ENCODE measurements at places on chromosomes 16 and 17.
A peak's percentile ranks its signal among the peaks of the same experiment; 100 is the strongest.

- no peak for DNase-seq
Measured at GRCh38 chr17:62619417-62620155, 7.9 kb upstream of the MRC2 start.

- no peak for DNase-seq
Measured at GRCh38 chr17:7910281-7910680, 5.8 kb downstream of the RNF227 start.

GRCh38 chr16:12972246-12972645 is 70.8 kb downstream of the SHISA9 start:
- no peak for DNase-seq

DNA sequence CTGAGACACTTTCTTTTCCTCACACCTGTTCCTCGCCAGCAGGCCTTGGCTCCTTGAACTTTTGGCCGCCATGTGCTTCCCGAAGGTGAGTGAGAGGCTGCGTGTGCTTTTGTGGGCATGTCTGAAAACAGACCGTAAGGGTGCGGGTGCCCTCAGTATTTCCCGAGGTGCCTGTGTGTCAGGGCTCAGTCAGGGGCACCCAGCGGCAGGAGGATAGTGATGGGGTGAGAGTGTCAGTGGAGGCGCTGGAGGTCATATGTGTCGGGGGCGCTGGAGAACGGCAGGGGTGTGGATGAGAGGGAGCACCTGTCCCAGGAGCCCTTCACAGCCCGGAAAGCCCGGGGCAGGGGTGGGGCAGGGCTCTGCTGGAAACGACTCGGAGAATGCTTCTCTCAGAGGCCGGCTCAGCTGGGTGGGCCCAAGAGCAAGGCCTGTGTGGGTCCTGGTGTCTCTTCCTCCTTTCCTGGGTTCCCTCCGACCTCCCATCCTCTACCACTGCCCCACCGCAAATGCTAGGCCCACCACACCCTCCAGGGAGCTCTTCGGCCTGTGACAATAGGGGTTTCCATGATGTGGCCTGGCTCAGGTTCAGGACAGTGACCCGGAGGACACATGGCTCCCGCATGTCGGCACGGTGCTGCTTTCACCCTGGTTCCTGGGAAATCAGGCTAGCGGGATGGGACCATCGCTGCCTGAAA is 451 bp downstream of the IL32 start:
- DNase-seq = no peak

DNA sequence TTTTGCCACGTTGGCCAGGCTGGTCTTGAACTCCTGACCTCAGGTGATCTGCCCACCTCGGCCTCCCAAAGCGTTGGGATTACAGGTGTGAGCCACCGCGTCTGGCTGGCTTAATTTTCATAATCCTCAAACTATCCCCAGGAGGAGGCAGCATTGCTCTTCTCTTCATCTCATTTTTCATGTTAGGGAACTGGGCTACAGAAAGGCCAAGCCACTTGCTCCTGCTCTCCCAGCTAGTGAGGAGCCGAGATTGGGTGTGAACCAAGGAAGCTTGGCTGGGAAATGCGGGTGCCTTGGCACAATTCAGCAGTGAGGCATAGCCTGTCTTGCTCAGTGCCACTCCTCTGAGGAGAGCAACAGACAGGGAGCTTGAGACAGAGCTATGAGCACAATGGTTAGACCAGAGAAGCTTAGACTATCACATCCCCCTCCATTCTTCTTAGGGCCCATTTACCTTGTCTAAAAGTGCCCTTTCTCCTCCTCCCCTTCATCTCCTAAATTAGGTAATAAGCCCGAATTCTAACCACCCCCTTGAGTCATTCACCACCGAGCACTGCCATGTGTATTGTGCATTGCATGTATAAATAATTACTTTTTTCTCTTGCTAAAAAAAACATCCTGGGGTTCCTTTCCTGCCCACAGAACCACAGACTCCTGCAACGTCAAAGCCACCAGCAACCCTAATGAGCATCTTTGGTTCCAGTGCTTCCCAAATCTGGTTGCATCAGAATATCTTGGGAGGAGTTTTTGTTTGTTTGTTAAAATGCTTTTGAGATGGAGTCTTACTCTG is 20.0 kb upstream of the KIF19 start:
- DNase-seq = peak; percentile 17

DNA sequence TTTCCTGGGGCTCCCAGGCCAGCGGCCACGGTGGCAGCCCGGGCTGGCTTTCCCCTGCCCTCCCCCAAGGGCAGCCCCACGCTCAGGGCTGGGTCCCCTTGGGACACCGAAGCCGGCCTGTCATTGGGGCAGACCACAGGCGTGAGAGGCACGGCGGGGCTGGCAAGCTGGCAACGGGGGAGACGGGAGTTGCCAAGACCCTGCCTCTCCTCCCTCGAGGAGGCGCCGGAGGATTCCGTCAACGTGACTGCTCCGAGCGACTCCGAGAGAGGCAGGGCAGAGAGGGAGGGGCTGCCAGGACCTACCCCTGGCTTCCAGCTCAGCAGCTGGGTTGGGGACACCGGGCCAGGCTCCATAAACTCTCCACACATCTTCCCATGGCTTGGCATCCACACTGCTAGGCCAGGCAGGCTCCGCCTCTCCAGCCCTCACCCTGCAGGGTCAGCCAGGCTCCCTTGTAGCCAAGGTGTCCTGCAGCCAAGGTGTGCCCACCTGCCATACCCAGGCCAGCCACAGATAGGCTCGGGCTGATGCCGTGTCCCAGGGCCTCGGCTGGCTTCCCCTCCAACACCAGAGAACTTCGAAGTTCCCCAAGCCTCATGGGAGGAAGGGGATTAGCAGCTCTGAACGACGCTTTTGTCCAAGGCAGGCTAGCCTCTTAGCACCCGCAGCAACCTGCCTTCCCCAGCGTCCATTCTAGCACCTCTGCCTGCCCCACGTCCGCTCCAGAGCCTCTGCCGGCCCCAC is 25.5 kb downstream of the TIMM22 start:
- no peak for DNase-seq

- no peak for DNase-seq
Measured at GRCh38 chr17:10116267-10116666, 82.1 kb downstream of the GAS7 start.

DNA sequence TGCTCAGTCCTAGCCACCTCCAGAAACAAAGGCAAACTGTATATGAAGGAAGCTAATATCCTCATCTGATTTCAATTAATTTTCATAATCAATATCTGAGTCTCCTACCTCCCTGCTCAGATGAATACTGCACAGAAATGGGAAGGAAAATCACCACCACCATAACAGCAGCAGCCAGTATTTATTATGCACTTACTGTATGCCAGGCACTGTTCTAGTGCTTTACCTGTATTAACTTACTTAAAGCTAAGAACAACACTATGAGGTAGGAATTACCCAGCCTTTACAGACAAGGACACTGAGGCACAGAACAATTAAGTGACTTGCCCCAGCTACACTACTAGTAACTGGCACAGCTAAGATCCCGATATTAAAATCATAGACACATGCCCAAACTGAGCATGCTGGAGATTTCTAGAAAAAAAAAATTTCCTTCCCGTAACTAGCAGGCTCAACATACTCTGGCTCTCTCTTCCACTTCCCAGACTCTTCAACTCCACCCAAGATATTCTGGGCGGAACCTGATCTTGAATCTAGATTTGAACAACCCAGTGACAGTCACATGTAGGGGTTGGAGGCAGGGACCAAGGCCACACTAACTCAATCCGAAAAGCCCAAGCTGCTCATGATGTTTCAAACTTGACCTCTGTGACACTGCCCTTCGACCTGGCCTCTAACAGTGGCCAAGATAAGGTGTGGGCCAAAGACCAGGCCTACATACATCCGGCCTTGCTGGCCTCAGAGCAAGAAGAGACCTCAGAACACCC is 3.9 kb downstream of the TRIM25 start:
- DNase-seq = no peak

DNA sequence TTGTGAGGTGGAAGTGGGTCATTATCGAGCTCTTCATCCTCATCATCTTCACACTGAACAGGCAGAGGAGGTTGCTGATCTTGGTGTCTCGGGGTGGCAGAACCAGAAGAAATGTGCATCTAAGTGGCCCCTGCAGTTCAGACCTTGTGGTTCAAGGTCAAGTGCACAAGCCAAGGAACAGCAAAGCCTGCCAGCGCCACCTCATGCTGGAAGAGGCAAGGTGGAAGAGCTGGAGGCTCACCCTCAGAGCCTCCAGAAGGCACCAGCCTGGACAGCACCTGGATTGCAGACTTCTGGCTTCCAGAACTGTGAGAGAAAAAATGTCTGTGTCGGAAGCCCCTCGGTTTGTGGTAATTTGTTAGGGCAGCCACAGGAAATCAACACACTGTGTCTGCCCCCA is 32.7 kb downstream of the IFT140 start:
- no peak for DNase-seq

DNA sequence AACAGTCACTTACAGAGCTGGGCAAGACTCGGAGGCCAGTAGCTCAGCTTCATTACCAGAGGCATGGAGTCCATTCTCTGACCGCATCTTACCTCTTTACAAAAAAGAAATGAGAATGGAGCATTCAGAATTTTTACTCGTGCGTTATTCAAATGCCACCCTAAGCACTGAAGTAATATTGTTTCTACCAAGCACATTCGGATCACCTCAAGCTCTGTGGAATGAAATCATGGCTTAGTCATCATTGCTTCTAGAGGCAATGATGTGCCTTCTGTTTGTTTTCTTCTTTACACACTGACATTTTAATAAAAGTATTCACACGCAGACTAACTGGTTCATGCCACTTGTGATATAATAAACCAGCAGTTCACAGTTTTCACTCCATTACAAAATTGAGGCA is 206.8 kb downstream of the PHKB start:
- no peak for DNase-seq

DNA sequence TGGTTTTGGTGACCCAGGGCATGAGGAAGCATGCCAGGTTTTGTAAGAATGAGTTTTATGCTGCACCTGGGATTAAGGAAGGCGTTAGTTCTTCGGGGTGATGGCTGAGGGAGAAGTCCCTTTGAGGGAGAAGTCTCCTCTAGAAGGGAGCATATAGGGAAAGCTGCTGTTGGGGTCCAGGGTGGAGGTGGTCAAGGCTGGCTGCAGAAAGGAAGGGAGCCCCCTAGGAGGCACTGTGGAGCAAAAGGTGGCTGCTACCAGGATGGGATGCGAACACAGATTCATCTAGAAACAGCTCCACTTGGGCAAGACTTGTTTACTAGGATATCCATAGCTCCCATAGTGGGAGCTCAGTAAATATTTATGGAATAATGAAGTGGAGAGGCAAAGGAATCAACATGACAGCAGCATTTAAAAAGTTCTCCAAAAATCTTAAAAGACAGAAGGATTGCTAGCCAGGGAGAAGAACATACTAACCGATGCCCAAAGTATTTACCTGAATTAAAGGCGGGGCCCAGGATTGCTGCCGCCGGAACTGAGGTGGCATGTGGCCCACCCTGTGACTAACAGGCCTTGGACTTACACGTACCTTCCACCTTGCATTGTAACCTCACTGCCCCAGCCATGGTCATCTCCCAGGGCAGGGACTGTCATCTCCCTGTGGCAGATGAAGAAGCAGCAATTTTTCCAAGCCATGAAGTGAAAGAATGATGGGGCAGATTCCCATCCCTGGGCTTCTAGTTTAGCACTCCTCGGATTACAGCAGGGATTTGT is 7.1 kb upstream of the LPCAT2 start:
- DNase-seq = no peak

DNA sequence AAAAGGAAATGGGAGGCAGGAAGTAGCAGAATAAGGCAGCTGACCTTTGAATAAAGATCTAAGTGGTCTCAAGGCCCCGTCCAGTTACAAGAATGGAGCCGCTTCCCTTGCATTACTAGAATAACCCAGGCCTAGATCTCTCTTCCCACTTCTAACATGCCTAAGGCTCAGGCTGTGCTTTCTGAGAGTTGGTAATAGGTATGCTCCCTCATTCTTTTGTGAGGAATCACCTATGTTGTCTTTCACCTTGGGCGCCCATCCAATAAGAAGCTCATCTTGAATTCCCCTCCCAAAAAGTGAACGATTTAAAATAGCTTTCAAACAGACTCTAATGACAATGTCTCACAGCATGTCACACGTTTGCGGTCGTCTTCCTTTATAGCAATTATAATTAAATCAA is 101.2 kb downstream of the KCNJ2 start:
- peak; percentile 79 for DNase-seq

DNA sequence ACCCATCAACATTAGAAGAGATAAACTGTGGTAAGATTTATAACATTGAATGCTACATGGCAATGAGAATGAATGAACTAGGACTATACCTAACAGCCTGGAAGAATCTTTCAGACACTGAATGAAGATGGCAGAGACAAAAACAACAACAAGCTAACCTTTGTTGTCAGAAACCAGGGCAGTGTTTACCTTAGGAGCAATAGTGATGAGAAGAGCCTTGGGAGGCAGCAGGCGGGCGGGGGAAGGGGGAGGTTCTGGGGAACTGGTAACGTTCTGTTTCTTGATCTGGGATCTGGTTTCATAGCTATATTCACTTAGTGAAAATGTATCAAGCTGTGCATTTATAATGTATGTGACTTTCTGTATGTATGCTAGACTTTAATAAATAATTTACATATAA is 139.0 kb upstream of the TNRC6C start:
- DNase-seq = no peak

- DNase-seq = peak; percentile 65
Measured at GRCh38 chr17:67374329-67375053, 2.6 kb upstream of the PITPNC1 start.
